ENCODE measurements at places on chromosomes 5 and 9.

GRCh38 chr5:93591323-93591945 lies 8.4 kb downstream of the NR2F1 start:
- DNase-seq: no peak

DNA sequence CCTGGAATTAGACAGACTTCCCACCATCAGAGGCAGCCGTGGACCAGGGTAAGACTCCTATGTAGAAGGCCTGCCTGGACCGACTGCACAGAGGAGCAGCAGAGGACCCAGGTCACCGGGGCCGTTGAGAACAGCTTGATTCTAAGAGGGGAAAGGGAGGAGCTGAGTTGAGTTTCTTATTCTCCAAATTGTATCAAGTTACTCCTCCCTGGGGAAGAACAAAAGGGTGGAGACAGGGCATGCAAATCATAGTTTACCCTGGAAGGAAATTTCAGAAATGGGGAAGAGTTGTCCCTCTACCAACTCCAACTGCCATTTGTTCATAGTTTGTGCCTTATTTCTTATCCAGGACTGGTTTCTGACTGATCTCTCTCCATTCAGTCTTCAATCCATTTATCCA lies 20.9 kb upstream of the SLC31A2 start:
- no peak for DNase-seq

- DNase-seq: no peak
Observed at GRCh38 chr5:128844354-128844923, 120.8 kb upstream of the SLC27A6 start.

DNA sequence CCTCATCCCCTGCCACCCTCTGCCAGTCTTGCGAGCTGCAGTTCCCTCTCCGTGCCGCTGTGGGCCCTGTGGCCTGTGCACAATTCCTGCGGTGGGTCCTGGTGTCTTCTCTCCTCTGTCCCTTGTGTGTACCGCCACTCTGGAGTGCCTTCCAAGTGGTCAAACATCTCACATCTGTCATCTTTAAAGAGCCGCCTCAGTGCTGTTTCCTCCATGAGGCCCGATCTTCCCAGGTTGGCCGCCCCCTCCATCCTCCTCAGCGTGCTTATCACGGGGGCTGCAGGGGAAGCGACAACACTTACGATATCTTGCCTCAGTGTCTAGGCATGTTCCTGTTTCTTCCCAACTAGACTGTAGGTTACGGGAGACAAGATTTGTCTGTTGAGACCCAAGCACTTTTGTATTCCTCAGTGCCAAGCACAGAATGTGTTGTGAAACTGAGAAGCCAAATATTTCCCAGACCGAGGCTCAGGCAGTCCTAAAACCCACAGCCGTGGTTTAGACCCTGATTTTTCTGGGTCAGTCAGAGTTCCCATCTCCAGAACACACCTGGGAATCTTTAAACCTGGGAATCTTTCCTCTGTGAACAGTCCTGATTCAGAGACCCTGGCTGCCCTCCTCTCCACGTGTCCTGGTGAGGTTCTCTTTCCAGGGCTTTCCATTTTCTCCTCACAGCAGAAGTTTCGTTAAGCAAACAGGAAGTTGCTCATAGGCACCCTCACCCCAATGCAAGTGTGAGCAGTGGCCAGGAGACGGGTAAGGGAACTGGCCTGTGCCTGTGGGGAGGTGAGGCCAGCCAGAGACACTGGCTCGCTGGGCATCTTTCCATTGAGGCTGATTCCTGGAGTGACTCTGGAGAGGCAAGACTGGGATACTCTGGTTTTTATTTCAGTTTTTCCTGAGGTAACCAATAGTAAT lies 28.8 kb downstream of the SLC46A2 start:
- no peak for DNase-seq

DNA sequence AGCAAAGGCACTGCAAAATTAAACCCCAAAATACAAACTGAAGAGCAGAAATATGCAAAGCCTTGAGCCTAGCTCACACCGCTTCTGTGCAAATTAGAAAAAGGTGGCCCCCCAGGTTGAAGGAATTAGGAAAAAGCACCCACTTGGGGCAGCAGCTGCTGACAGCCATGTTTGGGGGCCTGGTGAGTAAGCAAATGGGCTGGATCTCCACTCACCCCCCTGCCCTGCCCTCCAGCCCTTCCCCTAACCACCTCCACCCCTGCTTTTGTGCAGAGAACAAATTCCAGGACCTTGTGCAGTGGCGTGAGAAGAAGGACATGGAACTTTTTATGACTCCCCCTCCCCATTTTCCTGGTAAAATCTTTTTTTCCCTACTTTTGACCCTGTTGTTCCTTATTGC lies 92.0 kb upstream of the DNAH5 start:
- no peak for DNase-seq

DNA sequence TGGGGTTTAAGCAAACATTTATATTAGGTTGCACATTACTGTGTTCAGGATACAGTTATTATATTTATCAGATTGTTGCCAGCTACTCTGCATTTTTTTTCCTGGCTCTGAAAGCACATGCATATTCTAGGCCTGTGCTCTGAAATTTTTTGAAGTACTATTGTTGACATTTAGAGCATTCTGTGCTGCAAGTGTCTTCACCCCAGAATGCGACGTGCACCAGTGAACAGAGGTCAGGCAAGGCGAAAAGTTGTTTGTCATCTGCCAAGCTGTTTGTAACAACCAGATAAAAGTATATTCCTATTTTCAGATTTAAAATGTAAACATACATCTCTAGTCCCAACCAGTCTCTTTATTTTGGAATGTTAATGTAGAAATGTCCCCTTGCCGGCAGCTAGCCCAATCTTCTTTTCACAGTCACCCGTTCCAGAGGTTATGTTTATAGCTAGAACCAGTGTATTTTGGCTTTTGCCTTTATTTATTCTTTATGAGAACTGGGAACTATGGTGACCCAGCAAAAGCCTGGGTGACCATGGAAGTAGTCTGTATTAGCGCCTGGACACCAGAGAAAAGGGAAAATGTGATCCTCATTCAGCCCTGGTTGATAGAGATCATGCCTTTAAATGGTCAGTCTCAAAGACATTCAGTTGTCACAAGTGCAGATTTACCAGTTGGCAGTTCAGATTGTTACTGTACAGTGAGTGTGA lies 84.6 kb downstream of the NDUFAF2 start:
- no peak for DNase-seq

DNA sequence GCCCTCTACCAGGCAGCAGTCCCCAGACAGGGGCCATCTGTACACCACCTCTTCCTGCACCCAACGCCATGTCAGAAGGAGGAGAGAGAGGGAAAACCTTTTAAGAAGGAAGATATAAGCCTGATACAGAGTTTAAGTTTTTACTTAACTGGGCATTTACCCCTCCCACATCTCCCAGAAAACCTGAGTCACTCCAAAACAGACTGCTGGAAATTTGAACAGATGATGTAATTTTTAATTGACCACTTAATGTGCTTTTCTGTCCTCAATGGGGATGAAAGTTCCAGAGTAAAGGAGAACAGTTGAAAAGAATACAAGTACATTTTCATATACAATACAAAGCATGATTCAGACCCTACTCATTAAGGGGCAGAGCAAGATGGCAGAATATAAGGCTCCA lies 63.9 kb downstream of the TTC39B start:
- no peak for DNase-seq

GRCh38 chr9:85727500-85727899 lies 14.3 kb downstream of the AGTPBP1 start:
- DNase-seq: no peak

DNA sequence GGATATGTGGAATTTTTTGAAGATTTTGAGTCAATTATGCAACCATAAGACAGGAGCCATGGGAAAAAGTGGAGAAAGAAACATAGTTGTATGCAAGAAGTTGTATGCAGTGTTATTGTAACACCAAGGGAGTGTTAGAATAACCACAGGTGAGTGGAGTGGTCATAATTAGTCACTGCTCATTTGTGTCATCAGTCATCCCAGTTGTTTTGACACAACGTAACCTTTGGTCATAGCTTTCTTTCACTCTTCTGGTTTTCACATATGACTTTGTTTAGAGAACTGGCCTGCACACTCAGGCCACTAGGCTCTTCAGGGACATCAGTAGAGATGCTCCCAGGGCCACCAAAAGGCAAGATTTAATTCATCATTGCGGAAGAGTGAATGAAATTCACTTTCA lies 158.7 kb upstream of the HMHB1 start:
- DNase-seq: no peak

DNA sequence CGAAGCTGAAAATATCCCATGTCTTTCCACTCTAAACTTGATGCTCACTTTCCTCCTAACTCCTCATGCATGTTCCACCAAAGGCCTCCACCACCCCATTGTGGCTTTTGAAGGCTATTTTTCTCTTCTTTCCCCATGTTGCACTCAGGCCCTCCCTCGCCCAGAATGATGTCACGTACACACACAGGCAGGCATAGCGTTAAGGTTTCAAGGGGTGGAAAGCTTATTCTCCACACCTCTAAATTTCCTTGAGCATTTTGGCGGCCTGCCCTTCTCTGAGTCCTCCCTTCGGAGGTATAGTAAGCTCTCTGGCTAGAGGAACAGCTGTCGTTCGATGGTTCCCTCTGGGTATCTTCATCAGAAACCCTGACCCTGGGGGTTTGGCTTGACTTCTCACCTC lies 673.5 kb downstream of the ACTL7B start:
- no peak for DNase-seq

- no peak for DNase-seq
Observed at GRCh38 chr5:93665648-93666047, 75.8 kb downstream of the POU5F2 start.

GRCh38 chr5:43309637-43310036 lies 3.6 kb downstream of the HMGCS1 start:
- no peak for DNase-seq

- DNase-seq: no peak
Observed at GRCh38 chr9:35193762-35194161, 32.0 kb downstream of the UNC13B start.

DNA sequence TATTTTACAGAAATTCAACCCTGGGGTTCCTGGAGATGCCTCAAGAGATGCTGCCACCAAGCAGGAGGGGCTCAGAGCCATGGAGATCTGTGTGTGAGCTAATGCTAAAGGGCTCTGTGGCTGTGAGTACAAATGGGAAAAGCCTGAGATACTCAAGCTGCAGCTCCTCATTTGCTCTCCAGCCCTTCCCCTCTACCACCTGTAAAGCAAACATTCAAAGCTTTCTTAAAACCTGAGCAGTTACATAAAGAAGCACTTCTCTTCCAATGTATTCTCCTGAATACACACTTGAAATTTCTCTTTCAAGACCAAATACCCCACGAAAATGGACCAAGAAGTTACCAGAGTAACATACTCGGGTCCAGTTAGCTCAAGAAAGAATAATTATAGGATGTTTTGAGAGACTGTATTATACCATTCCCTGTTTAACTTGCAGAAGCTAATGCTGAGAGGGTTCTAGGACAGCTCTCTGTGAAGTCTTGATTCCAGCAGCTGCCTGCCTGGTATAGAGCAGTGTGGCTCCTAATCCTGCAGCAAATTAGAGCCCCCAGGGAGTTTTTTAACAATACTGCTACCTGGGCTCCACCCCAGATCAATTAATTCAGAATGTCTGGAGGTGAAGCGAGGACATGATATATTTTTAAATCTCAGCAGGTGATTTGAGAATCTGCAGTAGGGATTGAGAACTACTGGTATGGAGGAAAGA lies 21.1 kb downstream of the RGS7BP start:
- DNase-seq: no peak

GRCh38 chr5:101327816-101328215 lies 424.7 kb upstream of the ST8SIA4 start:
- no peak for DNase-seq

DNA sequence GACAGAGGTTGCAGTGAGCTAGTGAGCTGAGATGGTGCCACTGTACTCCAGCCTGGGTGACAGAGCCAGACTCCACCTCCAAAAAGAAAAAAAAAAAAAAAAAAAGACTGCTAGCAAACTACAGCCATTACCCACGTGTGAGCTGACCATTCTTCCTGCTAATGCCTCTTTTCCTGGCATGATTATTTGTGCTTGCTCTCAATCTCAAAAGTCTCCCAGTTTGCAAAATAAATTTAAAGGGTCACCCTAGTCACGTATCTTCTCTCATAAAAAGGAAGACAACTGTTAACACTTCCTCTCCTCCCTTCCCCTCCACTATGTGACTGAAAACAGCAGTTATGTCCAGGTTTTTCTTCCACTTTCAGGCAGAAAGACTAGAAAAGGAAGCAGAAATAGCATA lies 37.2 kb downstream of the TRIM36 start:
- no peak for DNase-seq

GRCh38 chr5:112388739-112389138 lies 30.3 kb downstream of the EPB41L4A start:
- DNase-seq: no peak

DNA sequence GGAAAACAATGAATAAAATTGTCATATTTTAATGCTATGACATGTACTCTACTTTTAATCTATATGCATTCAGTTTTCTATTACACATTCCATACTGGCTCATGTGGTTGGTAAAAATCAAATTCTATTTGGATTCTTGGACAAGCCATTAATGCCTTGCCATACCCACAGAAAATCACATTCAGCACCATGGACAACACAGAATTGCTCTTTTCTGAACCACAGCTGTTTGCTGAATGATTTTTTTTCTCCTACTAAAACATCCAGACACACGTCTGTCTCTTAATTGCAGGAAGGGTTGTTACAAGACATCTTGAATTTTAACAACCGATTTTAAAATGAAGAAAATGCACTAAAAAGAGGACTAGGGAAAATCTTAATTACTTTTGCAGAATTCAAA lies 675.6 kb downstream of the BRINP1 start:
- DNase-seq: no peak

GRCh38 chr9:133603135-133603927 lies 5.9 kb downstream of the FAM163B start:
- DNase-seq: no peak

GRCh38 chr5:111830333-111830732 lies 73.3 kb upstream of the NREP start:
- no peak for DNase-seq

DNA sequence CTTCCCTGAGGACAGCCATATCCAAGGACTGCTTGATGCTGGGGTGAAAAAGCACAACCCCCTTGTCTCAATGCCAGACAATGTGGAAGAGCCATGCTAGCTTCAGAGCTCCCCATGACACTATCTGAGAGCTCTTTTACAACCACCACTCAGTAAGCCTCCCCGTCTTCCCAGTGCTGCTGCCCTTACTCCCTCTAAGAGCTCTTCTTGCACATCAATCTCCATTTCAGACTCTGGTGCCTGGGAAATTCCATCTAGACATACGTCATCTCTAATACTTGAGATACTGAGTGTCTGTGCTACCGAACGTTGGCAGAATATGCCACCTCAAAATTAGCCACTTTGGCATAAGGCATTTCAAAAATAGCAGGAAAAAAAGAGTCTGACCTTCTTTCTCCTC lies 94.5 kb downstream of the EDIL3 start:
- DNase-seq: no peak

DNA sequence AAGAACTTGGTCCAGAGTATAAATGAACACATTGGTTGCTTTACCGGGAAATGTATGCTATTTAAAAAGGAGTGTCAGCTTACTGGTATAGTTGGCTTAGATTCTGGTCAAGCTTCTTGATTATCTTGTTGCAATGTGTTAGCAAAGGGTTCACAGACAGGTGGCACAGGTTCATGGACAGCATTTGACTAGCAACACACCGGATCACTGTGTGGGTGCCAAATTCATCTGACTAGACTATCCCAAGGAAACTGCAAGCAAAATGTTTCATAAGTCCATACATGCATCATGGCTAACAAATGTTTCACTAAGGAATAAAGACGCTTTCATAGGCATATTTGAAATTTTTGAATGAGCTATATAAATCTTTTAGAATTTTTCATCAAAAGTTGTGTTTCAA lies 274.1 kb downstream of the PLK2 start:
- no peak for DNase-seq

Measured in endothelial cell (in vitro differentiated cells).